Activated B cell treated with CpG ODN at 0.5 μM for 24 hours (primary cell): ENCODE measurements at places on chromosomes 6 and 20.

GRCh38 chr6:138527411-138528088 lies 28.3 kb upstream of the NHSL1 start:
- no peak for DNase-seq

DNA sequence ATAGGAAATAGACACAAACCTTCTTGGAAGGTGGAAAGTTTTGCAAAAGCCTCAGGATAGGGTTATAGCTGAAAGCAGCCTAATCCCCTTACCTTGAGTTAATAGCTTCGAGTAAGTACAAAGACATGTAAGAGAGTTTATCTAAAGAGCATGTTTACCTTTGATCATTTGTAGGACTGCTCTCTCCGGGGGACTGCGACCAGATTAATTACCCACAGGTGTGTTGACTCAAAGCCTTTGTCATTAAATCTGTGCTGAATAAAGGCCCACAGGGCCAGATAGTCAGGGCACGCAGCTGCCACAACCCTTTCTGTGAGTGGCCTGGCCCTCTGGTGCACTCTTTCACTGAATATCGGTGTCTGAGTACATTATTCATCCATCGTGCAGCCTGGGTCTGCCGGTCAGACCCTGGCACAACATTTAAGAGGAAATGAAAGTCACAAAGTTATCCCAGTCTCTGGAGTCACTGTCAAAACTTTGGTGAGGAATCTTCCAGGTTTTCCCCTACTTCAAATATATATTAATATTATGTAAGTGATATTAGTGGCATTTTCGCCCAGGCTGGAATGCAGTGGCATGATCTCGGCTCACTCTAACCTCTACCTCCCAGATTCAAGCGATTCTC lies 5.4 kb upstream of the MICA start:
- no peak for DNase-seq

- DNase-seq = no peak
Observed at GRCh38 chr6:3489961-3490624, 33.2 kb upstream of the SLC22A23 start.

- DNase-seq = no peak
Observed at GRCh38 chr6:121858986-121859385, 423.5 kb downstream of the GJA1 start.

- DNase-seq = no peak
Observed at GRCh38 chr6:63816982-63817436, 181.4 kb downstream of the PHF3 start.

- DNase-seq = no peak
Observed at GRCh38 chr6:33983721-33984465, 162.0 kb downstream of the GRM4 start.

GRCh38 chr6:109760208-109760607 lies 69.1 kb downstream of the FIG4 start:
- no peak for DNase-seq

DNA sequence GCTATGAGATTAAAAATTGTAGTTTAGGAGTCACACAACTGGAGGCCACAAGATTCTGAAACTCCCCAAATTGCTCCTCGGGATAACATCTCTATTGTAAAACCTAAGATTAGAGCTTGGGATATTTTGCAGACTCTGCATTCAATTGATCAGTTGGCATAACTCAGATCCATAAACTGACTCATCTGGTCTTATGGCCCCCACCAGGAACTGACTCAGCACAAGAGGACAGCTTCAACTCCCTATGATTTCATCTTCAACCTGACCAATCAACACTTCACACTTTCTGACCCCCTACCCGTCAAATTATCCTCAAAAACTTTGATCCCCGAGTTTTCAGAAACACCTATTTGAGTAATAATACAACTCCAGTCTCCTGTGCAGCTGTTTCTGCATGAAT lies 257.3 kb downstream of the HAO1 start:
- no peak for DNase-seq
